Left hindlimb (tissue), 1 donor: ENCODE measurements at places on chromosomes 7 and 10.
A peak's percentile ranks its signal among the peaks of the same experiment; 100 is the strongest.

- no peak for DNase-seq
Observed at GRCh38 chr7:130804220-130804619, 70.2 kb upstream of the KLF14 start.

DNA sequence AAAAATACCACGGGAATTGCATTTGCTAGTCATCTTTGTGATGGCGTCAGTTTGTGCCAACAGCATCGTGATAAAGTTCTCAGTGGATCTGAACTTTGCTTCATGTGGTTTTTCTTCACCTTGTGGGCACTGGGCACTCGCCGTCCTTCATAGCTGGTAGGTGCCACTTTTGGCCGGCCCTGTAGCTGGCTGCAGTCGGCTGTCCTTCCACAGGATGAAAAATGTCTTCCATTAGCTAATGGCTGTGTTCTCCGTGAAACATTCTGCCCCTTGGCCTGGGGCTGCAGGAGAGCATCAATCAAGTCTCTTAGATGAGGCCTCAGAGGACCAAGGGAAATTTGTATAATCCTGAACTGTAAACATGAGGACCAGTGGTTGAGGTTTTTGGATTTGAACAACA is 145.3 kb downstream of the DYNC1I1 start:
- DNase-seq: no peak

DNA sequence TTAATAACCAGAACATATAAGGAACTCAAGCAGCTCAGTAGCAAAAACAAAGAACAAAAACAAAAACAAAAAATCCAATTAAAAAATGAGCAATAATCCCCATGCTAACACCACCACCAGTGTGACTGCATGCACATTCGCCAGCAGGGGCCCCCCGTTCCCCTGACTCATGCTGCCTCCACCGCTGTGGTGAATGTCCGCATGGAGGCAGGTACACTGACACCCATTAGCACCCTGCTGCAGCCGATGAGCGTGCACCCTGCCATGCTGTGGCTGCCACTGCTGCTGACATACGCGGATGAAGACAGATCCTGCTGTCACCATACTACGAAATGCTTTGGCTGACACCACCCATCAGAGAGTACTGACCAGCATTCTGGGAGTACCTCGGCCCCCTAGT is 321.6 kb upstream of the LRRTM3 start:
- DNase-seq: no peak

DNA sequence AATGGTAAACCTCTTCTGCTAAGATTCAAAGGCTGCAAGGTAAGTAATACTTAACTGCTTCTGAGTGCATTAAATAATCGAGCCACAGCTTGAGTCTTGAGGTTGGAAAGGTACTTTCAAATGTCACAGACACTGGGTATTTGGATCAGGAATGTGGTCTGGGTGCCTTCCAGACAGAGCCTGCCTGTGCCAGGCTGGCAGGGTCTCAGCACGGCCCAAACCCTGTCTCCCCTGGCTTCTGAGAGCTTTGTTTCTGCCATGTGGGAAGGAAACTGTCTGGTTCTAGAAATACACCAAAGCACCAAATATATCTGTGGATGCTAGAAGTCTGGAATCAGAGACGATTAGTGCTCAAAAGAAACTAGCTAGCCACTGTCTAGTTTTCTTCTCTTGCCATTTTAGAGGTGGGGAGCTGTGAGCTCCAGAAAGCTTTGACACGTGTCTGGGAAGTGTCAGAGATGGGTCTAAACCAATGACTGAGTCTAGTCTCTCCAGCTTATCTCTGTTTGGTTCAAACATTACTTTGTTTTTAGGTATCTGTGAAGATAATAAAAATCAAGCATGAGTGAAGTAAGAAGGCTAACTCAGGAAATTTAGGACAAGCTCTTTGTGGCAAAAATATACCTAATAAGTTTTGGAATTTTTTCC is 162.8 kb downstream of the CYP26A1 start:
- peak; percentile 42 for DNase-seq

GRCh38 chr7:70177166-70177565 is 578.9 kb downstream of the AUTS2 start:
- DNase-seq: no peak

DNA sequence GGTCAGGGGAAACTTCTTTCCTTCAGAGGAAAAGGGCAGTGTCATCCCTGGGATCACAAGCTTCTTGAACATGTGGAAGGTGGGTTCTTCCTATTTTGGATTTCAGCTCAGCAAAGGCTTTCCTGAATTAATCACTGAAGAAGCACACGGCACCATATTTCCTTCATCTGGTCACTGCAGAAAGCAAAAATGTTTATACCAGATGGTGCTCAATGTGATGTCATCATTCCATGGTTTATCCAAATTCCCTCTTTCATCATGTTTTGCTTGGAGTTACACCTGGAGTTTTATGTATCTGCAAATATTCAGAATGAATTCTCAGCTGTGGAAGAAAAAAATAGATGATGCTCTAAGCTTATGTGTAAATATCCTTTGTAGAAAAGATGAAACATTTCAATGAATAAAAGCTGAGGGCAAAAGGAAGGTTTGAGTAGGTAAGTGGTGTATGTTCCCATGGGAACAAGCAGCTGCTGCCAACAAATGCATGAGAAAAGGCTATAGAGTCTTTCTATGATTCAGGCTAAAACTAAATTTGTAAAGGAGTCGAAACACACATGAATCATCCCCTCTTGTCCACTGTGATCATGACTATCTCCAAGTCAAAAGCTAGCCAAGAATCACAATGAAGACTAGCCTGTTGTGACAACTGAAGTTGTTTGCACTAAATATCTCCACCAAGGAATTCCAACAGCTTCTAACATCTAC is 26.9 kb upstream of the BPGM start:
- no peak for DNase-seq

- no peak for DNase-seq
Observed at GRCh38 chr7:21089653-21090052, 303.0 kb upstream of the SP8 start.

- no peak for DNase-seq
Observed at GRCh38 chr10:87818505-87819288, 671 bp upstream of the ATAD1 start.

GRCh38 chr10:118732245-118733165 is 22.3 kb downstream of the CACUL1 start:
- no peak for DNase-seq

GRCh38 chr10:102670065-102670670 is 25.9 kb downstream of the TRIM8 start:
- DNase-seq: no peak

DNA sequence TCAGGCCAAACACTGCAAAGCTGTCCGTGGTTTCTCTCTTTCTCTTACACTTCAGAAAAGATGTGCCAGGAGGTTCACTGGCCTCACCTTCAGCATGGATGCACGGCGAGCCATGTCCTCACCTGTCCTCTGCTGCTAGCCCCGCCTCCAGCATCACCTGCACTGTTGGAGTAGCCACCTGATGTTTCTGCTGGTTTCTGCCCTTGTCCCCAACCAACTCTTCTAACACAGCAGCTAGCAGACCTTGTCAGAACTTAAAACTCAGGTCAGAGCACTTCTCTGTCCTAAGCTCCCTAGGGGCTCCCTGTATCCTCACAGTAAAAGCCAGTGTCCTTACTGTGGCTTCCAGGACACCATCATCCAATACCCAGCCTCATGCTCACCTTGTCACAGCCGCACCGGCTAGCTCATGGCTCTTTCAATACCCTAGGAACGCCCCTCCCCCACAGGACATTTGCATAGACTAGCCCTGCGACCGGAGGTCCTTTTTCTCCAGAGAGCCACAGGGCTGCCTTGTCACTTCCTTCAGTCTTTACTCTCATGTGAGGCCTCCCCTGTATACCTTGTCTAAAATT is 15.2 kb downstream of the PALD1 start:
- no peak for DNase-seq
